NCI-H1436 treated with DMSO at 0.1 percent for 48 hours (cell line): ENCODE measurements at places on chromosomes 12 and 14.

- no peak for DNase-seq
Observed at GRCh38 chr12:105167346-105167745, 59.8 kb downstream of the WASHC4 start.

GRCh38 chr14:64465191-64465822, at the start of gene AKAP5:
Gene AKAP5, plus strand, starts transcription at chr14:64465499. Its CDS starts 2,896 bp downstream, at chr14:64468395.
- peak; percentile 20 for DNase-seq

- no peak for DNase-seq
Observed at GRCh38 chr12:12837025-12837812, 24.1 kb downstream of the DDX47 start.

DNA sequence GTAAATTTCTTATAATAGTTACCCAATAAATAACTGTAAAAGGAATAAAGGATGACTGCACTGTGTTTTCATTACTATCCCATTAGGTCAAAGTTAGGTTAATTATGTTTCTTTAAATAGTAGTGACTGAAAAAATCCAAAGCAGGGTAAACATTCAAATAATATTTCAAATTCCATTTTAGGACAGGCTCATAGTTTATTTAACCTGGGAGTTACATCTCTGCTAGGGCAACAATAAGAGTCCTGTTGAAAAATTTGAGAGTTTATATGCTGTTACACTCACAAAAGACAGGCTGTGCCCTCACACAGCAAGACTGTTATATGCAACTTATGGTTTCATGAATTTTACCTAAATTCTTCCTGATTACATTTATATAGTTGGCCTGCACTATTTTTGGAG, 8.0 kb downstream of the ERP27 start:
- no peak for DNase-seq

- DNase-seq = no peak
Observed at GRCh38 chr12:48988030-48988649, 10.0 kb downstream of the WNT1 start.

- DNase-seq = no peak
Observed at GRCh38 chr14:55665067-55665675, 85.2 kb downstream of the KTN1 start.

- no peak for DNase-seq
Observed at GRCh38 chr14:24895622-24896021, 154.3 kb downstream of the STXBP6 start.

DNA sequence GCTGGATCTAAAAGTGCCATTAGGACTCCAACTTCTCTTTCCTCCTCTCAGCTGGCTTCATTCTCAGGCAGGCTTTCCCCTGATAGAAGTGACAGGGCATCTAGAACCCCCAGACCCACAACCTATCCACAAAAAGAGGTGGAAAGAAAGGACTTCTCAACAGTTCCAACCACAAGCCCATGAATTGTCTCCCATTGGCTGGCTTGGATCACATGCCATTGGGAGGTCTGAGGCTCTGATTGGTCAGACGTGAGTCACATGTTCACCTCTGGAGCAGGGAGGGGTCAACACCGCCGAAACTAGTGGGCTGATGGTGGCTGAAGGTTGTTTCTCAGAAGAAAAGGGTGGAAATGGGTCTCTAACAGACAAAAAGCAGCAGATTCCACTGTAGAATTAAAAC, 47.2 kb downstream of the DRAM1 start:
- no peak for DNase-seq

GRCh38 chr12:26632756-26633155, 200.2 kb downstream of the ITPR2 start:
- DNase-seq = no peak

GRCh38 chr12:95709152-95709551, 81.4 kb downstream of the NTN4 start:
- no peak for DNase-seq

- DNase-seq = peak; percentile 69
Observed at GRCh38 chr12:31353750-31354708, 28.1 kb upstream of the SINHCAF start.

GRCh38 chr14:94144765-94145164, 15.4 kb upstream of the IFI27L2 start:
- no peak for DNase-seq

DNA sequence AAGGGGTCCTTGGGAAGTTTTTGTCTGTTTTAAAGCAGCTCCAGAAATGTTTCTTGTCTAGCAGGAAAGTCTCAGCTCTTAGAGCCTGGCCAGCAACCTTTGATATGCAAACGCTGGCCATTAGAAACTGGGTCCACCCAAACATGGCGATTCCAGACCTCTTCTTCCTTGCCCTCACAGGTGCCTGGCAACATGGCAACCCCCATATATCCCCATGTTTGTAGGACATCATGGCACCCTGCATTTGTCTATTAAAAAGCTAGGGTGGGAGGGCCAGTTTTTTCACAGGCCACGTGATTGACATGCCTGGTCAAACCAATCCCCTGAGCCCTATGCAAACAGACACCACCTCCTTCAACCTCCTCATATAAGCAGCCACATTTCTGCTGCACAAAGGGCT, 848.7 kb upstream of the FOXG1 start:
- DNase-seq = no peak

DNA sequence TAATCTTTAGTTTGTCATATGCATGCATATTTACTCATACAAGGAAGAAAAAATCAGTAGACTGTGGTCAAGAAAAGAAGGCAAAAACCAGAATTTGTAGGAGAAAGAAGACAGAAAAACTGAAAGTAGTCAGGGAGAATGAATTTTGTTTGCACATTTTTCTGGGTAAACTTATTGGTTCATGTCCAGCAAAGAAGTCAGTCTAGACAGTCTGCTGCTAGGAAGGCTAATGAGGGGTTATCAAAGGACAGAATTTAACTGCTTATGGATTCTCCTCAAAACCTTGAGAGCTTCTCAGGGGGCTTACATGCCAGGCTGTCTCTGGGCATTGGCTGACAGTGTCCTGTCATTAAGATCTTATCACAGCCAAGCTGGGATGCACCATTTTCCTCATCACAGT, 293.9 kb downstream of the RPAP3 start:
- DNase-seq = no peak

- DNase-seq = no peak
Observed at GRCh38 chr14:20493634-20494033, 11.7 kb upstream of the RNASE10 start.

DNA sequence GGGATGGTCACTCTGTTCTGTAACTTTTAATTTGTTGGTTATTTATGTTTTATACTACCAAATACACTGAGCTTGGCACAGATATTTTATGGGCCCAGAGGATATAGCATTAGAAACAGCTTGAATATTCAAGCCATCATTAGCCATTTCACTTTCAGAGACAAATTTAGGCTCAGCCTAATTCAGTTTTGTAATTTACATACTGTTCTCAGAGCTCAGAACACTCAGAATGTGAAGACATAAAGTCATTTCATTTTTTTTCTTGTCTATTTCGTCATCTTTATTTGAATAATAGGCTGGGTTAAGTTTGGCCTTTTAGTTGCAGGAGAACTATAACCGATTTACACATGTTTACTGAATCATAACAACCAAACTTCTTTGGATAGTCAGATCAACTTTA, 361.7 kb downstream of the SNAPC1 start:
- no peak for DNase-seq

GRCh38 chr12:116382686-116383530, 105.4 kb upstream of the MED13L start:
- DNase-seq = no peak

DNA sequence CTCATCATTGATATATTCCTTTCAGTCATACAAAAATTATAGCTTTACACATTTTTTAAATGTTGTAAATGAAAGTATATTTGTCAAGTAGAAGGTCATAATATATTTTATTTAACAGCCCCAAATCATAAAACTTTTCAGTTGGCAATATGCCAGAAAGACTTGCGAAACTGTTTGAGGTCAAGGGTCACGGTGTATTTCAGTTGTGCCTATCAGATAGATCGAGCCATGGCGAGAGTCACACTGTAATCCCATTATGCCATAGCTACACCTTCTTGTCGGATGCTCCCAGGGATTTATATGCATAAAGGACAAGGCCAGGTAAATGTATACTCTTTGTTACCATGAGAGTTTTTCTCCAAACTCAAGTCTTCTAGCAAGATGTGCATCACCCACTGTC, 26.7 kb upstream of the G2E3 start:
- DNase-seq = no peak

- no peak for DNase-seq
Observed at GRCh38 chr12:29797565-29798355, 14.0 kb upstream of the TMTC1 start.

GRCh38 chr14:78170203-78170602, at the start of gene NRXN3:
Gene NRXN3, plus strand, starts transcription at chr14:78170373. Its CDS starts 72,721 bp downstream, at chr14:78243094.
- DNase-seq = no peak

DNA sequence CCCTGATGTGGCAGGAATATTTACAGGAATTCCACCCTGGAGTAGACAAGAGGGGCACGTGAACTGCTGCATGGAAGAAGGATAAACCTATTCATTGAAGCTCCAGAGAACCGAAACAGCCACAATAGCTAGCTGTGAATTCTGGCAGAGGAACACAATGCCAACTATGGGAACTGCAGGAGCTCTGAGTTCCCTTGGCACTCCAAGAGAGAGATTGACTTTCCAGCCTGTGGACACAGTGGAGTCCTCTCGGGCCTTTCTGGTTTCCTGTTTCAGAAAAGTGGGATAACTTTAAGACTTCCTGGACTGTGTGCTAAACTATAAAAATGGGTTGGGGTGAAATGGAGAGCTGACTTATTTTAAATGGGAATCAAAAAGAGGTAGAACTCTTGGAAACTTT, 11.9 kb downstream of the CACNA2D4 start:
- no peak for DNase-seq

DNA sequence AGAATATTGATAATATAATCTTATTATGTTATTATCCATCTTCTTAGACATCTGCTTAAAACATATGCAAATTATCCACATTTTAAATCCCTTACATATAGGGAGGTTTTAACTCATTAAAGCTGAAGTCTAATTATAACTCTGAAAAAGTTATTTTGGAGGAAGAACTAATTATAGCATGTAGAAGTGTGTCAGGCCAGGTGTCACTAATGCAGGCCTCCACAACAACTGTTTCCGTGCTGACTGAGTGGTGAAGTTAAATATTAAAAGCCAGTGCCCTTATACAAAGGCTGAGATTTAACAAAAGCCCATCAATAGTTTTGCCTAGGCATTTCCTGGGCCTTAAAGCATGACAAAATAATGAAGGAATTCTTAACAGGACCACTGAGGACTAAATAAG, 157.4 kb downstream of the LRRK2 start:
- DNase-seq = no peak

GRCh38 chr14:87111126-87111525, 881.9 kb downstream of the GALC start:
- DNase-seq = no peak

DNA sequence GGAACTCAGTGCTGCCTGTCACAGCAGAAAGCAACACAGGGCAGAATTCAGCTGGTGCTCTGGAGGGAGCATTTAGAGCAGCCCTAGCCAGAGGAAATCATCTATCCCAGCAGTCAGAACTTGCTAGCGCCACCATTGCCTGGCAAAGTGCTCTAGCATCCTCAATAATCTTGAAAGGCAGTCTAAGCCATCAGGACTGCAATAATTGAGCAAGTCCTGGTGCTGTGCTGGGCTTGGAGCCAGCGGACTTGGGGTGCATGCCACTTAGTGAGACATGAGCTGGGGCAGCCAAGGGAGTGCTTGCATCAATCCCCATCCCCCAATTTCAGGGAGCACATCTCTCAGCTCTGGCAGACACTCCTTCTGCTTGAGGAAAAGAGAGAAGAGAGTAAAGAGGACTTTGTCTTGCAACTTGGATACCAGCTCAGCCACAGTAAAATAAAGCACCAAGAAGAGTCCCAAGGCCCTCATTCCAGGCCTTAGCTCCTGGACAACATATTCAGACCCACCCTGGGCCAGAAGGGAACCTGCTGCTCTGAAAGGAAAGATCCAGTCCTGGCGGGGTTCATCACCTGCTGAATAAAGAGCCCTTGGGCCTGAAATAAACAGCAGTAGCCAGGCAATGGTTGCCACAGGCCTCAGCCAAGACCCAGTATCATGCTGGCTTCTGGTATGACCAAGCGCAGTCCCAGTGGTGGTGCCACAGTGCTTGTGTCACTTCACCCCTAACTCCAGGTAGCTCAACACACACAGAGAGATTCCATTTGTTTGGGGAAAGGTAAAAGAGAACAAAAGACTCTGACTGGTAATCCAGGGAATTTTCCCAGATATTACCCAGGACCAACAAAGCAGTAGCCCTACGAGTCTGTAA, 44.5 kb upstream of the ZDHHC17 start:
- DNase-seq = no peak

DNA sequence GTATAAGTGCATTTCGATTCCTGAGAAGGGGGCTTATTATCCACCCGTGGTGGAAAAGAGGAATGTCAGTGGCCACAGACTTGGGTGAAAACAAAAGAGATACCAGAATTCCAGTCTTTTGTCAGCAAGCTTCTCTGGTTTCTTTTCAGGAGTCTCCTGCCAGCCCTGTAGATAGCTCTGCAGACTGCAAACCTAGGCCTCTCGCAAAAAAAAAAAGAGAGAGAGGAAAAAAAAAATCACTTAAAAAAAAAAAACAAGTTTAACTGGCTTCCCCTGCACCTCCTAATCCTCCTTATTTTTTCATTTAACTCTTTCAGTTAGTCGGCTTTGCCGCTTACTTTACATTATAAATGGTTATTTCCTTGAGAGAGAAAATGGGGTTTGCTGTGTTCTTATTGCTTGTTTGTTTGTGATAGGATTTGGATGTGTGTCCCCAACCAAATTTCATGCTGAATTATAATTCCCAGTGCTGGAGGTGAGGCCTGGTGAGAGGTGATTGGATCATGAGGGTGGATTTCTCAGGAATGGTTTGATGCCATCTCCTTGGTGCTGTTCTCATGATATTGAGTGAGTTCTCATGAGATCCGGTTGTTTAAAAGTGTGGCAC, 170.0 kb downstream of the BCL11B start:
- DNase-seq = no peak

- no peak for DNase-seq
Observed at GRCh38 chr12:10289005-10289754, 18.5 kb upstream of the KLRD1 start.

DNA sequence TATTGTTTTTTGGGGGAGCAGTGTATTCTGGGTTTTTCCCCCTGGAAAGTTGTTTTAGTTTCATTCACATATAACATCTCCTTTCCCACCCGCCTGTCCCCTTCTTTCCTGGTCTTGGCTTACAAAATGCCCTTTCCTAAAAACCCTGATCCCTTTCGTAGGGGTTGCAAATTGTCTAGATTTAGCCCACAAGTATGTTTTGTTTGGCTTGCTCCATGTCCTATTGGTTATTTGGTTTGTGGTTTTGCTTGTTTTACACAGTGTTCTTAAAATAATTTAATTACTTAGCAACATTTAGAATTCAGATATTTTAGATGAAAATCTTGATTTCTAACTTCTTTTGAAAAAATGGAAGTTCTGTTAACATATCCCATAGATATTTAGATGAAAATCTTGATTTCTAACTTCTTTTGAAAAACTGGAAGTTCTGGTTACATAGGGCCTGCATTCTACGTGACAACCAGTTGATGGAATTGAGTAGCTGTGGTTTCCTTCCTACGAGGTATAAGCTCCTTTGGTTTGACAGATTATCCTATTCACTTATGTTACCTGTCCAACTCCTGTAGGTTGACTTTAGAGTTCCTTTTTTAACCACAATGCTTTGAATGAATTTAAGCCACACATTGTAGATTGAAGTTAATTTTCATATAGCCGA, 89.2 kb upstream of the TMEM263 start:
- DNase-seq = no peak

- DNase-seq = no peak
Observed at GRCh38 chr12:131122631-131123030, 168.9 kb downstream of the ADGRD1 start.
